ENCODE measurements at places on chromosomes 13 and 19. TPM values are rescaled to one million over a fixed set of nuclear protein-coding genes. Genes with fewer than 3 reads are reported as not detected.

GRCh38 chr19:3304871-3305423 lies 61.4 kb upstream of the NFIC start:
- no peak overlapping the region for H3K27ac ChIP-seq
- H3K4me3 ChIP-seq, result no peak overlapping the region
- H3K4me1 ChIP-seq, result no peaks in the 10 kb centered on the region
- H3K36me3 ChIP-seq, result no peaks in the 10 kb centered on the region

GRCh38 chr19:34645551-34645950 lies 31.4 kb downstream of the SCGB2B2 start:
- H3K36me3 ChIP-seq, result no peaks in the 10 kb centered on the region
- H3K4me3 ChIP-seq, result no peak overlapping the region
- H3K27me3 ChIP-seq, result no peaks in the 10 kb centered on the region
- DNase-seq, result no peak
- H3K4me1 ChIP-seq, result no peaks in the 10 kb centered on the region

- H3K4me1 ChIP-seq, result peaks cover 24% of the 10 kb centered on the region
- H3K36me3 ChIP-seq, result no peaks in the 10 kb centered on the region
- H3K27ac ChIP-seq, result no peak overlapping the region
- H3K27me3 ChIP-seq, result no peaks in the 10 kb centered on the region
Observed at GRCh38 chr19:49507803-49508494, 4.5 kb upstream of the FCGRT start.

The SELENOV gene
- not detected for total RNA-seq

The THSD8 gene
- not detected for total RNA-seq

DNA sequence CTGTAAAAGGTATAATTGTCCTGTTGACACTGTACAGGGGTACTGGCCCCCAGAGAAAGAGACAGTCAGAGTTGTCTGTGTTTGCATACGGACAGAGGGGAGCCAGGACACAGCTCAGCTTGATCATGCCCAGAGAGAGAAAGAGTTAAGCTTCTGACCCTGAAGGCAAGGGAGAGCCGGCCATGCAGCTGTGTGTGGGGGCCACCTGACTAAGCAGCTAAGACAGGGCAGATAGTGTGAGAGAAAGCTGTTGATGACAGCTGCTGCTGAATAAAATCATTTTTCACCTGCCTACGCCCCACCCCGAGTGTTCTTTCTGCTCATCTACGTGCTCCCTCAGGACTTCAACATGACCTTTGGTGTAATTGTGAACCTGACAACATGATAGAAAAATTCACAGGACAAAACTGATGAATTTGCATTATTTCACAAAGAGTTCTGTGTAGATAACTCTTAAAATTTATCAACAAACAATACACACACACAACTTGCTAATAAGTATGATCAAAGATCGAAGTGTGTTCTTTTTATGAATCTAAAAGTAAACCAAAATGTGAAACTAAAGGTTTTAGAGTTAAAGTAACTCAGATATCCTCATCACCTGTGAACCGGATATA lies 1294.3 kb upstream of the ATXN8OS start:
- no peaks in the 10 kb centered on the region for H3K36me3 ChIP-seq
- no peak overlapping the region for H3K27ac ChIP-seq
- H3K4me1 ChIP-seq, result no peaks in the 10 kb centered on the region
- no peak overlapping the region for H3K4me3 ChIP-seq

The NCAN gene
- total RNA-seq, result not detected

DNA sequence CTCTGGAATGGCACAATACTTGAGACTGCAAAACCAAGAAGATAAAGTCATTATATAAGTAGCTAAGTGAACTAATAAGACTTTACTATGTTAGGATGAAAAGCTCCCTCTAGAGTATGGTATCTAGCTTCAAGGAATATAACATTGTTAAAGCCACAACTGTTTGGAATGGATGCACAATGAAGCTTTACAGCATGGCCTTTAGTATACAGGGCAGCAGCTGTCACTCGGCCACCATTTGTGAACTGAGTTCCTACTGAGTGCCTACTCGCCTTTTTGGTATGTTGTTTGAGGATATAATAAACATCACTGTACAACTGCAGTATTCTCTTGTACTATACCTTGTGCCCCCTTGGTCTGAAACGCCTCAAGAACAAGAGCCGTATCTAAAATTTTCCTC lies 6.8 kb downstream of the ALG5 start:
- no peak overlapping the region for H3K4me3 ChIP-seq
- H3K36me3 ChIP-seq, result peaks cover 51% of the 10 kb centered on the region
- H3K27ac ChIP-seq, result no peak overlapping the region
- peaks cover 5% of the 10 kb centered on the region for H3K4me1 ChIP-seq

DNA sequence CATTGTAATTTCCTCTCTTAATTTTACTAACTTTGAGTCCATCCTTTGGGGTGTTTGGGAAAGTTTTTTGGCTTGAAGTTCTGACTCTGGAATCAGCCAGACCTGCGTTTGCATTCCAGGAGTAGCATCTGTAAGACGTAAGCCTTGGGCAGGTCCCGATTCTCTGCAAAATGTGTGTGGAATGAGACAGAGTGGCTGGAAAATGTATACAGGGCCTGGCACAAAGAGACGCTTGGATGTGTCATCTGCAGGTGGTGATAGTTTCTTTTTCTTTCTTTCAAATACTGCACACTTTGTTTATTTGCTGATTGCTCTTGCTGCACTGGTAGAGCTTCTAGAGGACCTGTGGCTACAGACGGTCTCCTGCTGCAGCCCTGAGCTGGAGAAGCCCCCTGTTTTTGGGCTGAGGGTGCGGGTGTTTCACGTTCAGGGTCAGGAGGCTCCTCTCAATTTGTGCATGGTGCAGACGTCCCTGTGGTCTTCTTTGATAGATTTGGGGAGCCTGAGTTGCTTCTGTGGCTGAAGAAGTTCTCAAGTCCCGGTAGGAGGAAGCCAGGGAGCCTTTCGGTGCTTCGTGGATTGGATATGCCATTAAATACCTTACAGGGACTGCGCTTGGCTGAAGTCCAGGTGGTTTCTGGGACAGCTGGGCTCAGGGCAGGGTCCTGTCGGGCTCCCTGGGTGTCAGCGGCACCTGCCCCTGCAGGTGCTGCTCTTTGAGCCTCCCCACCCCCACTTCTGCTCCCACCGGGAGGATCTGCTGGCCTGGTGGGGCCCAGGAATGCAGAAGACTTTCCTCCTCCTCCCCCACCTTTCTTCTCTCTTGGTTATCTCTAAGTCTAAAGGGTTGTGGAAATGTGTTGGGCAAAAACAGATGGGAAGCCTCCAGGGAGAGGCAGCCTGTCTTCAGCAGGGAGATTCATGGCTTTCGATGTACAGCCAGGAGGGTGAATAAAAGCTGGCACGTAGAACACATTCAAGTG lies 44.0 kb upstream of the GAS6 start:
- H3K4me1 ChIP-seq, result peaks cover 17% of the 10 kb centered on the region
- H3K27ac ChIP-seq, result peak overlapping the region; percentile 22
- no peak overlapping the region for H3K4me3 ChIP-seq
- no peaks in the 10 kb centered on the region for H3K27me3 ChIP-seq
- peak; percentile 95 for DNase-seq
- no peaks in the 10 kb centered on the region for H3K36me3 ChIP-seq

The EVI5L gene
- total RNA-seq, result 17.2 TPM

DNA sequence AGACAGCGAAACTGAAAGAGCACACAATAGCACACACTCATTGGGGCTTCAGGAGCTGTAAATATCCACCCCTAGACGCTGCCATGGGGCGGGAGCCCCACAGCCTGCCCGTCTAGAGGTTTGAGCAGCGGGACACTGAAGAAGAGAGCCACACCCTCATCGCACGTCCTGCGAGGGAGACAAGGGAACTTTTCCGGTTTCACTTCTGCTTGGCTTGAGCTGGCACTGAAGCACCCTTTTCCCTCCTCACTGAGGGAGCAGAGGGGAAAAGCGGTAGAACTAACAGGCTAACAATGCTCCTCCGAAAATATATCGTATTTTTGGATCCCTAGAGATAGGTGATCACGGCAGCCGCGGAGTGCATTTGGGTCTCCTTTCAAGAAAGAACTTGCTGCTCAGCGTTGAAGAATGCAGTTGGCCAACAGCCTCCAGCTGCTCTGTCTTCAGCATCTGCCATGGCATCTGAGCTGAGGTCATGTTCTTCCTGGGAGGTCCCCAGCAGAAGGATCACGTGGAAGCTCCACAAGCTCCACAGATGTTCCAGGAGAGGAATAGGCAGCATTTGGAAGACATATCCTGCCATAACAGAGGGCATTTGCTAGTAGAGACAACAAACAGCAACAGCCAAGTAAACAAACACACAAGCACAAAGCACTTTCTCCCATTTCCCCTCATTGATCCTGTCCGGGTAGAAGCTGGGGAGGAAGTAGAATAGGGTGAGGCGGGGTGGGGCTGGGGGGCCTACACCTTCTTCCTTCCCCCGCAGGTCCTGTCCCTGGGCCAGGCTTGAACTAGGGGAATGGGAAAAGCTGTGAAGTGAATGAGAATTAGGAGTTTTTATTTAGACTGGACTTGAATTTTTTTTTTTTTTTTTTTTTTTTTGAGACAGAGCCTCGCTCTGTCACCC lies 44.8 kb upstream of the ALOX5AP start:
- no peak for DNase-seq
- peak overlapping the region; percentile 70 for H3K27ac ChIP-seq
- H3K36me3 ChIP-seq, result no peaks in the 10 kb centered on the region
- H3K4me1 ChIP-seq, result peaks cover 8% of the 10 kb centered on the region
- no peaks in the 10 kb centered on the region for H3K27me3 ChIP-seq
- peak overlapping the region; percentile 48 for H3K4me3 ChIP-seq

DNA sequence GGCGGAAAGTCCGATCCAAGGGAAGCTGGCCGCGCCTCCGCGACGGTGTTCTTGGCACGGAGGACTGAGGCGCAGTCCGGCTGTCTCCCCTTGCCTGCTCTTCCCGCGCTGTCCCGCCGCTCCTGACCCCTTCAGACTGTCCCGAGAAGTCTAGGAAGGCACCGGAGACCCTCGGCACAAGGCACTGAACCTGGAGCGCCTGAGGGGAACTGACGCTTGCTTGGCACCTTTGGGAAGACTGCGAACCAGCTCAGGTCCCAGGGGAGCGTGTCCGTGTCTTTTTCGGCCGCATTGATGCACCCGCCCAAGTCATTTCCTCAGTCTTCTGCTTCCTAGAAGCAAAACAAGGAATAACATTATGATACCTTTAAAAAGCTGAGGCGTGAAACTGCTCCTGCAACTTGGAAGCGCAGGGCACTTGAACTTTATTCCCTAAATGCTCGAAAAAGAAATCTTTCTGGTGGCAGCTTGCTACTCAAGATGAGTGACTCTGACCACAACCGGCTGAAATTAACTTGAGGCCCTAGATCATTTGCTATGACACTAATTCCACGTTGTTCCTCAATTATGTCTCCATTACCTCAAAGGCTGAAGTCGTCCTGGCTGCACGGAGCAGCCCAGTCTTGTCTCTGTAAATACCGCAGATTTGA lies 735 bp upstream of the FLT1 start:
- H3K27ac ChIP-seq, result no peak overlapping the region
- peak overlapping the region; percentile 43 for H3K4me3 ChIP-seq
- no peaks in the 10 kb centered on the region for H3K27me3 ChIP-seq
- H3K4me1 ChIP-seq, result peaks cover 25% of the 10 kb centered on the region
